Gastroesophageal sphincter (tissue), 4 donors: ENCODE measurements at places on chromosomes 1 and 21. TPM values are rescaled to one million over a fixed set of nuclear protein-coding genes. Genes with fewer than 3 reads are reported as not detected.

GCSAML gene
- 0.31 TPM for total RNA-seq

KLHL21 gene
- 113 TPM for total RNA-seq

DNA sequence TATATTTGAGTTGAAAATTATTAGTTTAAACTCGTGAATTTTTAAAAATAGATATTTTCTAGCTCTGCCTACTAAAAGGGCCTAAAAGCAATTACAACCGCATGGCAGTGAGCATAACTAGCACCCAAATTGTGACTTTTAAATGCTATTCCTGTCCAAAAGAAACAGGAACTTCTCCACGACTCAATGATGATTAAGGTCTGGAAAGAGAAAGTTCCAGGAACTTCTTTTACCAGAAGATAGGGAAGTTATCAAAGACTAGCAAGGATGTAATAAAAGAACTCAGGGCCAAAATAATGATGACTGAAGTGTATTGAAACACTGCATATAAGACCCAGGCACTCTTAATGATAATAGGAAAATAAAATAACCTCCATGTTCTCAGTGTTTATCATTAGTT is 313.0 kb downstream of the PLPP3 start:
- no peak for ATAC-seq

KRTAP13-2 gene
- not detected for total RNA-seq
